Urothelium cell line (cell line): ENCODE measurements at places on chromosomes 5 and 9.

DNA sequence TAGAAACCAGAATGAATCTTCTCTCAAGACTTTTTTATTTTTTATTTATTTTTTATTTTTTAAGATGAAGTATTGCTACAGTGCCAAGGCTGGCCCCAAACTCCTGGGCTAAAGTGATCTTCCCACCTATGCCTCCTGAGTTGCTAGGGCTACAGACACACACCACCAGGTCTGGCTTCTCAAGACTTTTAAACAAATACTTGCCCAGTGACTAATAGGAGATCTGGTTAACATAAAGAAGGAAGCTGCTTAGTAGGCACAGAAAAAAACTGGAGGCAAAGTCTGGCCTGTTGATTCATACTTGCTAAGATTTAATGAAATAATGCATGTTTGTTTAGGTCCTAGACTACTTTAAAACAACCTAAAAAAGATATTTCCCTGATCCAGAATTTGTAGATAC, 43.8 kb downstream of the SLC38A9 start:
- peak; percentile 55 for DNase-seq

DNA sequence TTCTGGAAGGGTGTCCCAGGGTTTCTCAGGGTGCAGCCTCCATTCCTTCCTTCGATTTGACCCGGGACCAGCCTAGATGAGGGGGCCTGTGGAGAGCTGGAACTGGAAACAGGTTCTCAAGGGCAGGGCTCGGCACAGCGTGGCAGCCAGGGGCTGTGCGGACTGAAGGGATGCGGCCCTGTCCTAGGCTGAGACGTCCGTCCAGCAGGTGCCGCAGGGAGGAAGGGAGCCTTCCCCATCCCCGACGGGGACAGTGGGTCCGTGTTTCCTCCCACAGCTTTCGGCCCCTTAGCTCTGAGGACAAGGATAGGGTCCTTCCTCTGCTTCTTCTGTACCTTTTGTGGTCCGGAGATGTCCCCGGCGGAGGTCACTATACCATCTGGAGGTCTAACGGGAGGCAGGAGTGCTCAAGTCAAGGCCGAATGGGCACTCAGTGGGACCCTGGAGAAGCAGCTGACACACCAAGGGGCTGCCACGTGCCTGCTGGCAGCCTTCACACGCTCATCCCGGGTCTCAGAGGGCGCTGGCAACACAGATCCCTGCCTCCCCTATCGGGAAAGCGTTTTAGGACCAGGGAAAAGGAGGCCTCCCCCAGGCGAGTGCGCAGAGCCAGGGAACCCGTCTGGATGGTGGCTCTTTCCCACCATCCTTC, 49.9 kb downstream of the USP20 start:
- DNase-seq = no peak

- no peak for DNase-seq
Observed at GRCh38 chr9:137299203-137299565, 2.9 kb downstream of the NRARP start.

DNA sequence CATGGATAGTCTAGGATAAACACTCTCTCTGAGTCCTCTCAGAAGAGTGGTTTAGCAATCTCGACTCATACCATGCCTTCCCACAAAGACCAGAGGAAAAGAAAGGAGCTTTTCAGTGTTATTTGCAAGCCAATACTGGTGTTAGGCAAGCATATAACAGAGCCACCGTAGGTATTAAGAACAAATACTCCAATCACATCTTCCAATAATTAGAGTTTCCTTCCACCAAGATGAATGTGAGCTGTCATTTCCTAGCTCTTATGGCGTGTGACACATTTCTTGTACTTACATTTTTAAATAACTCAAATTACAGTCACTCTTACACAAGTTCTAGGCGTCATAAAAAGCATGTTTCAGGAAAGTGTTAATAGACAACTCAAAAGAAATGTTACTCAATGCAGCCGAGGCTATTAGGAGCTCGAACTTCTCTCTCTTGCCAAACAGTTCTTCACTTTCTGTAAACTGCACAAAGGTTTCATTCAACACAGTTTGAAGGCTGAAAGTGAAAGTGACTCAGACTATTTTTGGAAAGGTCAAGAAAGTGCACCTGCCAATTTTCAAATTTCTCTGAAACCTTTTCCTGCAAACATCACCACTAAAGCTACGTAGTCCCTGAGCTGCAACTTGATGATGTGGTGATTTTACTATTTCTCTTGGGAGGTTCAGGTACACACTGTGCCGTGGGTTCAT, 153.8 kb downstream of the AUH start:
- DNase-seq = no peak

- peak; percentile 76 for DNase-seq
Observed at GRCh38 chr5:175059687-175060211, 335.4 kb downstream of the MSX2 start.

- DNase-seq = no peak
Observed at GRCh38 chr5:56457887-56458812, 225.0 kb upstream of the ANKRD55 start.

DNA sequence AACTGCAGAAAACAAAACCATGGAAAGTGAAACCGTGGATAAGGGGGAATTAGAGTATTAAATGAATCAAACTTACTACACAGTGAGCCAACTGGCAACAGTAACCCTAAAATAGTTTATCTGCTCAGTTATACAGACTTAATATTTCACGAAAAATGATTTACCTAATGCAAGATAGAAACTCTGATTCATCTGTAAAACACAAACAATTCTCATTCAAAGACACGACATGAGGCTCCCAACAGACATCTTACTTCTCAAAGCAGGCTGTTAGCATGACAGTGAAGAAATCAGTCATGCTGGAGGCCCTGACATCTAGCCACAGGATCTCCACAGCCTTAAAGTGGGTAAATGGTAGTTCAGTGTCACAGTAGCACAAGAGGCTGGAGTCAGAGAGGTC, 131.2 kb downstream of the FBN2 start:
- DNase-seq = no peak

DNA sequence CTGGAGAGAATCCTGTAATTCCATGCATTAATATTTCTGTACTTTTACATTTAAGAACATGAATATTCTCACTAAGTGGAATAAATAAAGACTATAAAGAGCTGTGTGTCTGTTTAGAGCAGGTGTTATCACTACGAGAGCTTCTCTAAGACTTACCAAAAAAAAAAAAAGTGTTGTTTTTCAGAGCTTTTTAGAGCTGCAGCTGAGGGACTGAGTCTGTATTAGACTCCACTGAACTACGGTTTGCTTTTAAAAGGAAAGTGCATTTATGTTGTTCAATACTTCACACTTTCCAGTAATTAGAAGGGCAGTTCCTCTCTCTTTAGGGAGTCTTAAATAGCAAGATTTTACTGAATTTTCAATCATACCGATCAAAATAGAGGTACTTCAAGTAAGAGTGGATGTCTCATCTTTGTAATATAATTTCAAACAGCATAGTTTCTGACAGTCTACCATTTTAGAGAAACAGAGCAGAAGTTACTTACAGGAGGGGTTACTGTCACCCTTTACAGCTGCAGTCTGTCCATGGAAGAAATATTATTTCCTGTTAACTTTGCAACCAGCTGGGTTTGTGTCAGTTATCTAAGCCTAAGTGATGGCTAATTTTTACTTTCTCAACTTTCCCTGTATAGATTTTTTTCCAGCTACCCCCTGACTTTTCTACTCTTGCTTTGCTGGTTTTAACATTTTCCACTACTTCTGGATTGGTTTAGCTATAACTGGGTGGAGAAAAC, 2.4 kb downstream of the SYK start:
- no peak for DNase-seq

GRCh38 chr9:127091526-127091925, 30.9 kb downstream of the ANGPTL2 start:
- no peak for DNase-seq

- no peak for DNase-seq
Observed at GRCh38 chr5:122076050-122076461, 2.0 kb downstream of the LOX start.

DNA sequence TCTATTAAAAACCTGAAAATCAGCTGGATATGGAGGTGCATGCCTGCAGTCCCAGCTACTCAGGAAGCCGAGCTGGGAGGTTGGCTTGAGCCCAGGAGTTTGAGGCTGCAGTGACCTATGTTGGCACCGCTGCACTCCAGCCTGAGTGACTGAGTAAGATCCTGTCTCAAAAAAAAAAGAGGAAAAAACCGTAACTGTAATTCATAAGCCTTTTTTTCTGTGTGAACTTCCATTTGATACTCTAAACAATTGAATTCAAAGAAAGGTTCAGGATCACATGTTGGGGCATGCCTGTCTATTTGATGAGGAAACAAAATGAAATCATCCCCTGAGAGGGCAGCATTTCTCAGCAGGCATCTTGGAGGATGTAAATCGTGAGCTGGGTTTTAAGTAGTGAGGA, 38.8 kb downstream of the ITGA2 start:
- peak; percentile 32 for DNase-seq

DNA sequence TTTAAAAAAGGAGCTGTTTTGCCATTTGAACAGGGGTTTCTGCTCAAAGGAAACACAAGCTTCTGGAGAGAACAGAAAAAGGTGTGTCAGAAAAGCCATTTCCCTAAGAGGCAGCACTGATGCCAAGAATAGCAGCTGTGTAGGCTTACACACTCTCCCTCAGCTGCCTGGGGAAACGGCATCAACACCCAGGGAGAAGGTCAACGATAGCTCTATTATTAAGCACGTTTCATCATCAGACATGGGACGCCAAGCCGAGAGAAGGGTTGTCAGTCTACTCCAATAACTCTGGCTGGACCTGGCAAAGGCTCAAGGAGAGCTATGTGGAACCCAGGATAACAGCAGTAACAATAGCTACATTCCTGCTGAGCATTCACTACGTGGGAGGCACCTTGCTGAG, 314.2 kb downstream of the CDK5RAP2 start:
- DNase-seq = no peak

DNA sequence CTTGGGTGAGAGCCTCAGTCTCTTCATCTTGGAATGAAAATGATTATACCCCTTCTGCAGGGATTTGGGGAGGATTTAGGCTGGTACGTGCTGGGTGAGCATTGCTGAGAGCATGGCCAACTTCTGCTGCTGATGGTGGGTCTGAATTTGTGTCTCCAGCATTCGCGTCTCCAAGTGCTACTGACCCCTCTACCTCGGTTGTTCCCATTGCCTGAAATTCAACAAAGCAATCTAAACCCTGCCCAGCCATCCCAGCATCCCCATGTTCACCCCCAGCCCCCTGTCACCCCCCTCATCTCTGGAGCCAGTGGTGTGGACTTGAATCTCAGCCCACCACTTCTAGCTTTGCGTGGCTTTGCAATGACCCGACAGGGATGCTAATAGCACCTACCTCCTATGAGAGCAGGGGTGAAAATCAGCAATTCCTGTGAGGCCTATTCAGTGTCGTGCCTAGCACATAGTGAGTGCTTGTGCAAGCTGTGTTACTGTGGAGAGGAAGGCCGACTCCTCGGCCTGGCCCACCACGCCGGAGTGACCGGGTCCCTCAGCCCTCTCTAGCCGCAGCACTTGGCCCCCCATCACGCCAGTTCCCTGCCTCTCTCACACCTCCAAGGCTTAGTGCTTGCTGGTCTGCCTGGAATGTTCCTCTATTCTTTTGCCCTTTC, 43.4 kb upstream of the SH3PXD2B start:
- no peak for DNase-seq

GRCh38 chr9:130331573-130331972, 66.0 kb downstream of the HMCN2 start:
- DNase-seq = peak; percentile 79

GRCh38 chr5:151520294-151520693, 70.8 kb downstream of the FAT2 start:
- DNase-seq = no peak

GRCh38 chr9:37565661-37566618, 10.2 kb downstream of the FBXO10 start:
- DNase-seq = no peak

GRCh38 chr5:79961716-79962574, 29.1 kb downstream of the MTX3 start:
- DNase-seq = no peak

DNA sequence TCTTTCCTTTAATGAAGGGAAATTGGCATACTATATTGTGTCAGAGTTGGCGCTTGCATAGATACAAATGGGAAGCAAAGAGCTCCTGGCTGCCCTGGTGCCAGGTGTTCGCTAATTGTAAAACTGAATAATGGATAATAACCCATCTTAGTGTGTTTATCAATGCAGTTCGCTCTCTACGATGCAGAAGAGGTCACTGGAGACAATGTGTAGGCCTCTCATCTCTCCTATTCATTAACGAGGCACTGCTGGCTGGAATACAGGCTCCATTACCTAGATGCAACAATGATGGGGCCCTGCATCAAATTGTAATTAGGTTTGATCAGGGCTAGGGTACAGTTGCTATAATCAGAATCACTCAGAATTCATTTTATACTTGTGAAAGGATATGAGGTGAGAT, 171.0 kb downstream of the RMI1 start:
- no peak for DNase-seq

GRCh38 chr5:16759147-16759773, 142.5 kb upstream of the RETREG1 start:
- no peak for DNase-seq

DNA sequence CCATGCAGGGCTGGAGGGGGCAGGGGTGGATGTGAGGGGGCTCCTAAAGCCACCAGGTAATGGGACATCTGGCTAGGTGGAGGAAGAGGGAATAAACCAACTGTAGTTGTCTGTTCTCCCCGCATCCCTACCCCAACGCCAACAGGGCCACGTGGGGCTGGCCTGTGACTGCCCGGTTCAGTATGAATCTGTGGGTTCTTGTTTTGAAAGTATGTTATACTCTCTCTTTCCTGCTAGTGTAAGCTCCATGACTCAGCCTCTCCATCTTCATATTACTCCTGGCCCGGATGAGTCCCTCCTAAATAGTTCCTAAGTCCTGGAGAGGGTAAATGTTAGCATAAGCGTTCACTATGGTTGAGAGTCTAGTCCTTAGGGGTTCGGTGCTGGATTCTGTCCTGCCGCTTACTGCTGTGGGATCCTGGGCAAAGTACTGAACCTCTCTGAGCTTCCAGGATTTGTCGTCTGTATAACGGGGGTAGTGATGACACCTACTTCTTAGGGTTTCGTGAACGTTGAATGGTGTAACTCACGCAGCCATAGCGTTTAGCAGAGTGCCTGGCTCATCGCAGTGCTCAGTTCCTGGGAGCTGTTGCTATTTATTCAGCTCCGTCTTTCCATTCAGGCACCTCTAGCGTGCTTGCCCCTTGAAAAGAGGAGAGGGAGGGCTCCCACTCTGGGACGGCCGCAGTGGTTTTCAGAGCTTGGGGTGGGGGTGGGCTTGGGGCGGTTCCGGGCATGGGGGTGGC, 28.8 kb downstream of the LHX2 start:
- no peak for DNase-seq

- no peak for DNase-seq
Observed at GRCh38 chr5:118052503-118052902, 935.8 kb downstream of the DTWD2 start.

DNA sequence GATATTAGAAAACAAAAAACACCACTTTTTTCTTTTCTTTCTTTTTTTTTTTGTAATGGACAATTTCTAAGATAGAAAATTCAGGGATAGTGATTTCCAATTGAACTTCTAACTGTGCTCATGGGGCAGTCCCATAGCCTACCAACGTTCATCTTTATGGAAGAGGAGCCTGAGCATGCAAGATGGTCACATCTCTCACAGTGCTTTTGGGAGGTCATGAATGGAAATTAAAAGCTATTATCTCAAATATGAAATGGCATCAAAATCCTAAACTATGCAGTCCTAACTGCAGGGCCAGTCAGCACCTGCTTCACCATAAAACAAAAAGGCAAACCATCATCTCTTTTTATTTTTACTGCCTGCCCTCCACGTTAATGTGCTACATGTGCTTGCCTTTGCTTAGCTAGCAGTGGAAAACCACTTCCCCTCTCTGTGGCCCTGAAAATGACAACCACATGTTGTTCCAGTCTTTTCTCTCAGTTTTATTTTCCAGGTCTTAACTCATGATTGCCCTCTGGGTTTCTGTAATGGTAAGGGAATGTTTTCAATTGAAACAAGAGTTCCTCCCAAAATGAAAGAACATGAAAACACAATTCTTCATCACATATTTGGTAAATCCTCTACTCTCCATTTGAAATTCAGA, 16.7 kb downstream of the IFNB1 start:
- no peak for DNase-seq
